ENCODE measurements at places on chromosomes 5 and 9.
A peak's percentile ranks its signal among the peaks of the same experiment; 100 is the strongest.

DNA sequence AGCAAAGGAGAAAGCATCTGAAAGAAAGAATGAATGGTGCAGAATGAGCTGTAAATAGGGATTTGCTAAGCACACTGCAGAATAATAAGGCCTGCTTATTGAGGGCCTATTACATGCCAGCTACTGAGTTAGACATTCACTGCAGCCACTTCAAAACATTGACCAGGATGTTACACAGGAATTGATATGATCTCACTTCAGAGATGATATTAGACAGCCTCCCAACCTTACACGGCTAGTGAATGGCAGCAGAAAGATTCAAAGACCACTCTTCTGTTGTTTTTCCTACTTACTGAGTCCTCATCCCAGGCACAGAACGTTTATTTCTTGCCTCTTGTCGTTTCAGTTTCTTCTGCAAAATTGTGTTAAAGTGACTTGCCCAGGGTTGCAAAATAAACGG, 1209.9 kb upstream of the WWC1 start:
- H3K4me3 ChIP-seq, result no peak overlapping the region
- no peak for DNase-seq
- H3K36me3 ChIP-seq, result no peaks in the 10 kb centered on the region
- H3K27ac ChIP-seq, result no peak overlapping the region
- H3K27me3 ChIP-seq, result no peaks in the 10 kb centered on the region

DNA sequence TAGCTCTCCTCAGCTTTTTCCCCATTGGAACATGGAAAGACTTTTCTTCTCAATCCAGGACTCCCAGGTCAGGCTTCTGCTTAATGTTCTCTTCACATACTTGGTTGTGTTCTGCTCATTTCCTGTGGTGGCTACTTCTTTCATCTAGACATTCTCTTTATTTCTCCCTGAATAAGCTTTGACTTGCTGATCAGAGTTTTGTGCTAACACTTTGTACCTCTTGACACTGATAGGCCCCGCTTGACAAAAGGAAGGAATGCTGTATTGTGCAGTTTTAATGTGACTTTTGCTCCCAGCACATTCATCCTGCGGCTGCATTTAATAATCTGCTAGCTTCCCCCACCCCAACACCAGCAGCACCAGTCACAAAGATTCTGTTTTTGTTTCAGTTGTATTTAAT, 90.9 kb upstream of the MINAR2 start:
- H3K27ac ChIP-seq, result no peak overlapping the region
- H3K4me1 ChIP-seq, result peaks cover 5% of the 10 kb centered on the region
- no peak for DNase-seq
- no peaks in the 10 kb centered on the region for H3K27me3 ChIP-seq
- H3K36me3 ChIP-seq, result no peaks in the 10 kb centered on the region
- H3K4me3 ChIP-seq, result no peak overlapping the region

- no peaks in the 10 kb centered on the region for H3K36me3 ChIP-seq
- no peak overlapping the region for H3K4me3 ChIP-seq
- no peak for DNase-seq
- H3K4me1 ChIP-seq, result peaks cover 9% of the 10 kb centered on the region
- H3K27ac ChIP-seq, result no peak overlapping the region
These were observed 55.2 kb downstream of the RASEF start for GRCh38 chr9:83007521-83008300.

- no peak overlapping the region for H3K27ac ChIP-seq
- no peak for DNase-seq
- H3K27me3 ChIP-seq, result no peaks in the 10 kb centered on the region
- H3K4me3 ChIP-seq, result no peak overlapping the region
- H3K4me1 ChIP-seq, result peaks cover 2% of the 10 kb centered on the region
These were observed 137.3 kb downstream of the PHF2 start for GRCh38 chr9:93713716-93714115.

- H3K27ac ChIP-seq, result no peak overlapping the region
- H3K4me3 ChIP-seq, result no peak overlapping the region
- DNase-seq, result no peak
- no peaks in the 10 kb centered on the region for H3K36me3 ChIP-seq
- no peaks in the 10 kb centered on the region for H3K27me3 ChIP-seq
These were observed 53.7 kb downstream of the G3BP1 start for GRCh38 chr5:151825445-151825844.

- H3K4me3 ChIP-seq, result no peak overlapping the region
- no peak for DNase-seq
- H3K27me3 ChIP-seq, result no peaks in the 10 kb centered on the region
- H3K27ac ChIP-seq, result peak overlapping the region; percentile 5
These were observed 44.9 kb downstream of the MACROH2A1 start for GRCh38 chr5:135353952-135354721.

DNA sequence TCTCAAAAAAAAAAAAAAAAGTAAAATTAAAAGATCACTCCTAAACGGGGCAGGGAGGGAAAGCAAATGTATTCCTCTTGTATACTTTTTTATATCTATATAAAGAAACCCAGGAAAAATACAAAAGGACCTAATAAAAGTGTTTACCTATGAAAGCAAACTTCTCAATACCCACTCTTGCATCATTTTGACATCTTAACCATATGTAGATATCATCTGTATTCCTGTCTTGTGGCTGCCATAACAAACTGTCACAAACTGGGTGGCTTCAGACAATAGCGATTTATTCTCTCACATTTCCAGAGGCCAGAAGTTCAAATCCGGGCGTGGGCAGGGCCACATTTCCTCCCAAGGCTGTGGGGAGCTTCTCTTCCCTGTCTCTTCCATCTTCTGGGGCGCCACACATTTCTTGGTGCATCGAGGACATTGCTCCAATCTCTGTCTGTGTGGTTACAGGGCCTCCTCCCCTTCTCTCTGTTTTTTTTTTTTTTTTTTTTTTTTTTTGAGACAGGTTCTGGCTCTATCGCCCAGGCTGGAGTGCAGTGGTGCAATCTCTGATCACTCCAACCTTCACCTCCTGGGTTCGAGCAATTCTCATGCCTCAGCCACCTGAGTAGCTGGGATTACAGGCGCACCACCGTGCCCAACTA, 58.4 kb upstream of the IL17B start:
- DNase-seq, result no peak
- no peaks in the 10 kb centered on the region for H3K27me3 ChIP-seq
- no peak overlapping the region for H3K4me3 ChIP-seq
- no peaks in the 10 kb centered on the region for H3K4me1 ChIP-seq

- DNase-seq, result no peak
- H3K27me3 ChIP-seq, result no peaks in the 10 kb centered on the region
- H3K4me3 ChIP-seq, result no peak overlapping the region
- no peak overlapping the region for H3K27ac ChIP-seq
- H3K36me3 ChIP-seq, result no peaks in the 10 kb centered on the region
These were observed 11.1 kb downstream of the PCDH1 start for GRCh38 chr5:141867139-141867538.

- H3K4me1 ChIP-seq, result peaks cover 53% of the 10 kb centered on the region
- peak overlapping the region; percentile 90 for H3K27ac ChIP-seq
- peak; percentile 38 for DNase-seq
These were observed 175.3 kb upstream of the KLF9 start for GRCh38 chr9:70589571-70590314.

GRCh38 chr5:7592910-7593309, 197.0 kb downstream of the ADCY2 start:
- H3K27ac ChIP-seq, result no peak overlapping the region
- H3K27me3 ChIP-seq, result no peaks in the 10 kb centered on the region
- no peaks in the 10 kb centered on the region for H3K36me3 ChIP-seq
- H3K4me3 ChIP-seq, result no peak overlapping the region
- peaks cover 9% of the 10 kb centered on the region for H3K4me1 ChIP-seq

- no peak for DNase-seq
- no peak overlapping the region for H3K27ac ChIP-seq
- peaks cover 18% of the 10 kb centered on the region for H3K36me3 ChIP-seq
- H3K4me1 ChIP-seq, result peaks cover 18% of the 10 kb centered on the region
- H3K4me3 ChIP-seq, result no peak overlapping the region
These were observed 3.2 kb downstream of the DOLPP1 start for GRCh38 chr9:129084087-129084486.

DNA sequence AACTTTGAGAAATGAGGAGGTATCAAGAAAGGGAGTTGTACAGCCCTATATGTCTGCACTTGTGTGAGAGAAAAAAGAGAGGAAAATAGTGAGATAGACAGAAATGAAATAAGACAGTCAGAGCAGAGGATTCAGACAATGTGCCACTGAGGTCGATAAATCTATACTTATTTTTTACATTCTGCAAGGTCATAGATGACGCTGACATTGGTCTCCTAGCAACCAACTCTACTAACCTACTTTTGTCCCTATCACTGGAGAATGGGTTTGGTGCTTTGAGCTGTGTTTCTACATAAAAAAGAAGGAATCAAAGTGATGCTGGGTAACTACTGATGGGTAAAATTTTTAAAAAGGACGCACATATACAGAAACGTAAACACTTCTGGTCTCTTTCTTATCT, 573.3 kb upstream of the RORB start:
- H3K27ac ChIP-seq, result no peak overlapping the region
- no peak overlapping the region for H3K4me3 ChIP-seq
- no peaks in the 10 kb centered on the region for H3K36me3 ChIP-seq
- H3K4me1 ChIP-seq, result no peaks in the 10 kb centered on the region

DNA sequence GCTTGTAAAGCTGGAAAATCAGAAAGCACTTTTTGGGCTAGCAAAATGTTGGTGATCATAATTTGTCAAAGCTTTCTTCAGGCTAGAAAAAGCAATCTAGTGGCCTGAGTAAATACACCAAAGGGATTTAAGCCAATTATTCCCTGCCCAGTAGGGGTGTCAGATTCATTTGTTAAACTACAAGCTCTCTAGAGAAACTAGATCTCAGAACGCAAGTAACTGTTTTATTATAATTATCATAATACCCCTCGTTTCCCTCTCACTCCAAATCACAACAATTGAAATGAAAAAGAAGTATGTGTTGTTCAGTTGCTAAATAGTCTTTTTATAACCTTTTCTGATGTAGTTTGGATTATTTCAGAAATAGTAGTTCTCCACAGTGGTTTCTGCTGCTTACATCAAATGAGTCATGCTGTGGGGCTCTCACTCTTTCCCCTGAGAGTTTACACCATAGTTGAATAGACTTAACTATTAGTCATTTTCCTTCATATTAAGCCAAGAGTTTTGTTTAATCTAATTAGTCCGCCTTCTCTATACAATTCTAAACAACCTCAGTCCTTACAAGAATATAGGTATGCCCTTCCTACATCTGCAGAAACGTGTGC, 918.6 kb upstream of the DMAC1 start:
- H3K36me3 ChIP-seq, result no peaks in the 10 kb centered on the region
- no peaks in the 10 kb centered on the region for H3K27me3 ChIP-seq
- peak overlapping the region; percentile 47 for H3K27ac ChIP-seq
- peaks cover 3% of the 10 kb centered on the region for H3K4me1 ChIP-seq
- peak; percentile 13 for DNase-seq
- peak overlapping the region; percentile 61 for H3K4me3 ChIP-seq

- H3K4me3 ChIP-seq, result no peak overlapping the region
- H3K27me3 ChIP-seq, result no peaks in the 10 kb centered on the region
- no peaks in the 10 kb centered on the region for H3K36me3 ChIP-seq
These were observed 84.6 kb upstream of the FSTL4 start for GRCh38 chr5:133696782-133697507.

GRCh38 chr9:130346431-130346830, 80.9 kb downstream of the HMCN2 start:
- H3K4me3 ChIP-seq, result no peak overlapping the region
- H3K36me3 ChIP-seq, result no peaks in the 10 kb centered on the region

DNA sequence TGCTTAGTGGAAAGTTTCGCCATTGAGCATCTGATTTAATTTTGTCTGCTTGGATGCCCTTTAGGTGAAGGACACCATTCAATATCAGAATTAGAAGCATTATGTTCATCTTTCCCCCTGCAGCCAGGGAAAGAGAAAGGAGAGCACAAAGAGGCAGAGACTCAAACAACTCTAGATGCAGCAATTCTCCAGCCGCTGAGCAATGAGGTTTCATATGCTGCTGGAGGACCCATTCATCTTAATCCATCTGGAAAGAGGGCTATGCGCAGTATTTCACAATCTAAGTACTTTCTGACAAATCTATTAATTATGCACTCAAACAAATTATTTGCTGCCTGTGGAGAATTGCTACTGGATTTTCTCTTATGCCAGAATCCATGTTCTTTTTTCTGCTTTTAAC, 527.0 kb upstream of the TUSC1 start:
- no peak overlapping the region for H3K4me3 ChIP-seq
- no peak for DNase-seq
- H3K27ac ChIP-seq, result no peak overlapping the region
- H3K27me3 ChIP-seq, result no peaks in the 10 kb centered on the region

GRCh38 chr9:98993570-98993945, 49.9 kb downstream of the COL15A1 start:
- H3K27me3 ChIP-seq, result no peaks in the 10 kb centered on the region
- no peak for DNase-seq
- no peaks in the 10 kb centered on the region for H3K36me3 ChIP-seq

DNA sequence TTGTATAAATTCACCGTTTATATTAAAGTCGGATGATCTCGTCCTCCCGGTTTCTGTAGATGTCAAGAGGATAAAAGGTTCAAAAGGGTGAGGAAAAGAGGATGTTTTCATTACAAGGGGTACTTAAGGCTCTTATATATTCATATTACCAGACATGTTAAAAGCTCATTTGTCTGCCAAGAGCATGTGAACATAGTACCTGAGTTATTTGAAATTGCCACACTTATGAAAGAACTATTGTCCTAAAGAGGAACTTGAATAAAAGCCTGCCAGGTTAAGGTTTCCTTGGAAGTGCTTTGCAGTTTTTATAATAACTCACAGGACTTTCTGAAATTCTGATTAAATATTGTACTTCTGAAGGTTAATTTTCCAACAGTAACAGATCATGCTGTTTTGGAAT, 1915.1 kb downstream of the MAT2B start:
- no peaks in the 10 kb centered on the region for H3K4me1 ChIP-seq
- H3K36me3 ChIP-seq, result no peaks in the 10 kb centered on the region
- H3K27me3 ChIP-seq, result no peaks in the 10 kb centered on the region

GRCh38 chr5:139660105-139660922, 12.2 kb downstream of the CXXC5 start:
- H3K27ac ChIP-seq, result peak overlapping the region; percentile 99

DNA sequence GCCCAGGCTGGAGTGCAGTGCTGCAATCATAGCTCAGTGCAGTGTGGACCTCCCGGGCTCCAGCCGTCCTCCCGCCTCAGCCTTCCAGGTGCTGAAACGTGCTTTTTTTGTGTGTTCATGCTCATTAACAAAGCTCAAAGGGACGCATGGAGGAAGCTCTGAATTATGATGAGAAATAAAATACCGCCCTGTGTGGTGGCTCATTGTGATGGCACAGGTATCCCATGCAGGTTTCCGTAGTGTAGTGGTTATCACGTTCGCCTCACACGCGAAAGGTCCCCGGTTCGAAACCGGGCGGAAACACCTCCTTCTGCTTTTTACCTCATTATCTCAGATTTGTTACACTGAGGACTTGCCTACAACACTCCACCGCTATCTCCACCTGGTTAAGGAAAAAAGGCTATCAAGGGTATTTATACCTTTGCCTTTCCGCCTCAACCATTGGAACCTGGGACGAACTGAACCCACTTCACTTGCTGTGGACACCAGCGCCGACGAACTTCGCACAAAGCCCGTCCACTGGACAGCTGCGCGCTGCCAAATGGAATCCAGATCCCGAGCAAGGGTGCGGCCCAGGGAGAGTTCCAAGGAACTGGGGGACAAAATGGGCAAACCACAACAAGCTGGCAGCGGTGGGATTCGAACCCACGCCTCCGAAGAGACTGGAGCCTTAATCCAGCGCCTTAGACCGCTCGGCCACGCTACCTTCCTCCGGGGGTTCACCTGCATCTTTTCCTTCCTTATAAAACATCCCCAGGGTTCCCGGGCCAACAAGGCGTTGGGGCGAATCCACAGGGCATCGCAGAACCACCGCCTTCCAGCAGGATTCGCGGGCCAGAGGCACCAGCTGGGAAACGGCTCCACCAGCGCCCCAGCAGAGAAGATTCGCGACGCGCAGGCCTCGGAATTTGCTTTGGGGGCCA, 26.3 kb downstream of the OR2V2 start:
- H3K27me3 ChIP-seq, result peaks cover 22% of the 10 kb centered on the region
- H3K4me3 ChIP-seq, result peak overlapping the region; percentile 23
- H3K4me1 ChIP-seq, result peaks cover 12% of the 10 kb centered on the region

Data from thoracic aorta (tissue), 2 donors.